ENCODE measurements at places on chromosomes 2 and 18.

- DNase-seq: no peak
Measured at GRCh38 chr2:239814861-239815601, 210.1 kb downstream of the NDUFA10 start.

- peak; percentile 33 for DNase-seq
Measured at GRCh38 chr2:26300234-26300925, 45.6 kb upstream of the SELENOI start.

DNA sequence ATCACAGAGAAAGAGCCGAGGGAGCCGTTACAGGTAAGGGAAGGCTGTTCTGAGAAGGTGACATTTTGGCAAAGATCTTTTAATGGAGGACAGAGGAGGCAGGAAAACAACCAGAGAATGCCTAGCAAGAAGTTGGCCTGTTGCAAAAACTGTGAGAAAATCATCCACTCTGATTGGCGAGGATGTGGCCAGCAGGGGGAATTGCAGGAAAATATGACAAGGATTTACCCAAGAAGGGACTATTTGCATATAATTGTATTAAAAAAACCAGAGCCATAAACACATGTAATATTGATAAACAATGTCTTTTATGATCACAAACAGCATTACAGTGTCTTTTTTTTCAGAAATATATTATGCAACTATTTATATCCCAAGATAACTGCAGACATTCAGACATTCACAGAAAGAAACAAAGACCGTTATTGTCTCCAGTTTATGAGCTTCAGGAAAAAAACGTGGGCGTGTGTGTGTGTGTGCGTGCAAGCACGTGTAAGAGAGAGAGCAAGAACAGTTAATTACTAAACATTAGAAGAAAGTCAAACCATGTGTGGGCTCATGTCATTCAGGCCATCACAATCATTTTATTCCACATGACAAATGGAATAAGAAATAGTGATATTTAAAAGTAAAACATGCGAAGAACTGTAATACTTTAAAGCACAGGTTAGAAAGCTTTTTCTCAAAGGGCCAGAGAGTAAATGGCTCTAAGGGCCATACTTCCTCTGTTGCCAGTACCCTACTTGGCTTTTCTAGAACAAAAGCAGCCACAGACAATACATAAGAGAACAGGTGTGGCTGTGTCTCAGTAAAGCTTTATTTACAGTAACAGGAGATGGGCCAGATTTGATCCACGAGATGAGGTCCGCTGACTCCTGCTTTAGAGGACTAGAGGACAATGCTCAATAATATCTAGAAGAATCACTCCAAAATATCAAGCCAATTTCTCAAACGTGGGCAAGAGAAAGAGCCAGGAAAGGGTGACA is 324.1 kb downstream of the DLGAP1 start:
- DNase-seq: no peak

DNA sequence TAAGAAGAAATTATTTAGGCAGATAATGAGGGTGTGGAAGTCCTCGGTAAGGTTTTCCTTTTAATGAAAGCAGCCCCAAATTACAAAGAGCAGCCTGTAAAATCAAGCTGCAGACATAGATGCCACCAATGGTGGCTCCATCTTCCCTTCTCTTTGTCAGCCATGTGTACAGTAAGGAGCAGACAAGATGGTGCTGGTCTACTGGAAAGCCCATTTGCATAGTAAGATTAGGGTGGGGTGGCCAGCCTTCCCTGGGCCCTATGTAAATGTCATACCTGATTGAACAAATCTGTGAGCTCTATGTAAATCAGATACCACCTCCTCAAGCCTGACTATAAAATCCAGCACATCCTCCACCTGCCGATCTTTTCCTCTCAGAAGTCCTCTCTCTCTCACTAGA is 154.4 kb upstream of the SERTAD2 start:
- no peak for DNase-seq

DNA sequence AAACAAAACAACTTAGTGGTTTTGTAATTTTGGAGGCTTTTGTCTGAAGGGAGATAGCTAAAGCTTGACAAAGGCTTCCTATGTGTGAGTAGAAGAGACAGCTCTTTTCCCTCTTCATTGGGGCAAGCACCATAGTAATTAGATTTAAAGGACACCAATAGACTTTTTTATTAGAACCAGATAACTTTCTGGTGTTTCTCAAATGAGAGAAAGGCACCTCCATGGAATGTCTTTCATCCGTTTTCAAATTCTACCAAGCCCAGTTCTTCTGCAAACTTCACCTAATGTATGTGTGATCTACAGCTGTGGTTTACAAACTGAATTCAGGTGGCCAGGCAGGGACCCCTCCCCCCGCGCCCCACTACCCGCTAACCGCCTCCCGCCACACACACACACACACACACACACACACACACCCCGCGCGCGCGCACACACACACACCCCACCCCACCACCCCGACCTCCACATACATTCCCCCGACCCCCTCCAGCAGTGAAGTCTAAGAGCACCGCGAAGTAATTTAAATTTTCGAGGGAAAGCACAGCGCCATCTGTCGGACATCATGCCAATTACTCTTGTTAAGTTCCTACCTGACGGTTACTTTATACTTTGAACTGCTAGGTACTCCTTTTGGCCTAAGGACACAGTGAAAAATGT is 31.6 kb upstream of the PPP1R1C start:
- peak; percentile 49 for DNase-seq

DNA sequence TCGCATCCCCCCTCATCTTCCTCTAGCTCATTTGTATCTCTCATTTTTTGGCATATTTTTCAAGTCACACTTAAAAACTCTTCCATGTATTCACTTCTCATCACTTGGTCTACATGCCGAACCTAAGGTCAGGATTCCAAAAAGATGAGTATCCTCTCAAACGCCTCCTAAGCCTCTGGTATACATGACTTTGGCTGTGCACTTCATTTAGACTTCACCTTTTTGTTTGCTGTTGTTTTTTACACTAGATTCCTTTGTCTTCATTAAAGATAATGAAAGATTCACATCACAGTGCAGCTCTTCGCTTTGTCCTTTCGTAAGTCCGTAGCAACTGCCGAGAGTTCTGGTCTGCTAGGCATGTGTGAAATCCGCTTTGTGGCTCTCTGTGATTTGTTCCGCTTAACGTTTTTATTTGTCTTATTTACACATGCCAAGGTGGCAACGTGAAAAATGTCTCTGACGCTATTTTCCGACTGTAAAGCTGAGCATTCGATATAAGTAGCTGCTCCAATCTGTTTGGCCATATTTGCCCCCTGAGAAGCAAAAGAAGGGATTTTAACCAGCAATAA is 17.7 kb downstream of the RND3 start:
- no peak for DNase-seq

DNA sequence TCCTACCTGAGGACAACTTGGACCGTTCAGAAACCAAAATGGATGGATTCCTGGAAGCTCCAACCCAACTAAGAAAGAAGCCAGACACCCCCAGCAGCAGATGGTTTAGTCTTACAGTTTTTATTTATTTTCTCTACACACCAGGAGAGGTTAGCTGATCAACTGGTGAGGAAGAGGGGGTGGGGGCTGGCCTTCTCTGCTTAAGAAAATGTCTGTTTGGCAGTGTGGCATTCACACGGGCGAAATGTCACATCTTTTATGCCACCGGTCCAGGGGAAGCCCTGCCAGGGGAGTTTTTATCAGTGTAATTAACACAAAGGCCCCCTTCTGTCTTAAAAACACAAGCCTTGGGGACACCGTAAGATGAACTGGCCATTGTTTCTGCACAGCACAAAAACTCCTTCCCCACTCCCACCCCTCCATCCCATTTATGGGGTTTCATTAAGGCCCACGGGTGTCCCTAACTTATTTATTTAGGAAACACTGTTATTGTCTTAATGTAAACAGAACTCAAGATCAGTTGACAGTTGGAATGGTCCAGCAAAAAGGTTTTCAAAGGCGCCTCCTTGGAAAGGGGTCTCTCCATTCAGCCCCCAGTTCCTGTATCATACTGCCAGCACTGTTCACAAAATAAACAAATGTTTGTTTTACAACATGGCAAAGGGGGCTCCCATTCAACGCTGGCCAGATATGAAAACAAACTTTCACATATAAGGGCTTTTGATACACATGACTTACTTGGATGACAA is 217.0 kb downstream of the C1D start:
- no peak for DNase-seq

DNA sequence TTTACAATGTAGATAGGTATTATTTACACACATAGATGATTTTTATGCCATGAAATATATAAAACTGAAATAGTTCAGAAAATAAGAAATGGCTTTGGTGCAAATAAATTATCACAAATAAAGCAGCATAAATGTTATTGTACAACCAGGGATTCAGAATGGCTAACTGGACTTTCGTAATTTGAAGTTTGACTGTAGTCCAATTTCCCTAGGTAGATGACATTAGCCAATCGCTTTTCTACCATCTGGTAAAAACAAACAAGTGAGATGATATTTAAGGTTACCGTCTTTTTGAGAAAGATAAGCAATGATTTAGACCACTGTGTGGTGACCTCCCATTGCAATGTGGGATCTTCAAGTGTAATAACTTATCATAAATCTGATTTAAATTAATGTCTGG is 400.7 kb downstream of the LRRTM4 start:
- no peak for DNase-seq

- DNase-seq: peak; percentile 60
Measured at GRCh38 chr2:233033672-233034071, 1.2 kb downstream of the NEU2 start.

DNA sequence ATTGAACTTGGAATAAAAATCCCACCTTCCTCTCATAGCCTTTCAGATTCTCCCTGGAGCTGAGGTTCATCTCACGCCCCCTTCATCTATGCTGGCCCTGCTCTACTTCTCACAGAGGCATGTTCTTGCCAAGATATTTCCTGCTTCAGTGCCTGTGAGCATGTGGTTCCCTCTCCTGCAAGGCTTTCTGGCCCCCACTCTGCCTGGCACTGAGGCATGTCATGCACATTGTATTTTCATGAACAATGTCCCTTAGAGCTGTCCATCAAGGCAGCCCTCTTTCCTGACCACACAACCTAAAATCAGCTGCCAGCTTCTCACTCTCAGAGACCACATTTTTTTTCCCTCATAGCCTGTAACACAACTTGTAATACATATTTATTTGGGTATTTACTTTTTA is 18.0 kb upstream of the HK2 start:
- DNase-seq: no peak

DNA sequence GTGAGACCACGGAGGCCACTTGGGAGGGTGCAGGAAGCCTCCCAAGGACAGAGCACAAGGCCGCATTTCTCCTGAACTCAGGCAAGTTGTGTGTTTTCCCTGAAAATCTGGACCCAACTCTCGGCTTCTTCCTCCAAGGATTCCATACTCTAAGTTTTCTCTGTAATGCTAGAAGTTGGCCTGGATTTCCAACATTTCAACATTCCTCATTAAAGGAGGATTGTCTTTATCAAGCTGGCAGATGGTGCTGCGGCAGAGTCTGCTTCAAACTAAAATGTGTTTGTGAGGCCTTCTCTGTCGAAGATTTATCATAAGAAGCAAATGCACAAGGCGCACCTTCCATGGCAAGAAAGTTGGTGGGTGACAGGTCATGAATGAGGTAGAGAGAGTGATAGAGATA is 94.4 kb upstream of the SATB2 start:
- DNase-seq: no peak

- DNase-seq: no peak
Measured at GRCh38 chr2:23681356-23682140, 245.4 kb downstream of the ATAD2B start.

DNA sequence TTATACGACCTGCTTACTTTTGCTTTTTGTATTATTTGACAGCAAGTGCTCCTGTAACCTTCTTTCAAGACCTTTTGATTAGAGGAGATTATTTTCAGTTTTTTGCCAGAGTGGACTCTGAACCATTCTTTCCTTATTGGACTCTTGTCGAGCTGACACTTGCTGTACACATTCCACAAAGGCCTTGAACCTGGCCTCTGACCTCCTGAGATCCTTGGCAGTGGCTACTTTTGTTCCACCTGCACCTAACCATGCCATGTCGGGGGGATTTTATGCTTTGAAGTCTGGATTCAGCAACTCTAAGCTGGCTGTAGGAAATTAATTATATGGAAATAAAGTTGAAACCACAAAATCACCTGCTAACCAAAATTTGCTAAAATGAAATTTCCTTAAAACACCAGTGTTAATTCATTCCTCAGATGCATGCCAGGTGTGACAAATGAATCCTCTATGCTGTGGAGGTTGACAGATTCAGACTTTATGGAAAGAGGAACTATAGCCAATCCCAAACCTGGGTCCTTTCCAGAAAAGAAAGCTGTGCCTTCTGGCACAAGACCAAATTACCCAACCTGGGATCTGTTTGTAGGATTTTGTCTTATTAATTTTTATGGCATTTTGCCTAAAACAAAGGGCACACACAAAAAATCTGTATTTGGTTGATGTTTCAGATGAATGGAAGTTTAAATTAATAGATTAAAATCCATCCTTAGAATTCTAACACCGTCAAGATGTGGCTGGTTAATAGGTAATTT is 110.4 kb downstream of the CDC42EP3 start:
- no peak for DNase-seq

GRCh38 chr2:160367887-160368286 is 125.7 kb downstream of the RBMS1 start:
- DNase-seq: peak; percentile 89

- no peak for DNase-seq
Measured at GRCh38 chr2:175156534-175156933, 11.5 kb downstream of the ATF2 start.

DNA sequence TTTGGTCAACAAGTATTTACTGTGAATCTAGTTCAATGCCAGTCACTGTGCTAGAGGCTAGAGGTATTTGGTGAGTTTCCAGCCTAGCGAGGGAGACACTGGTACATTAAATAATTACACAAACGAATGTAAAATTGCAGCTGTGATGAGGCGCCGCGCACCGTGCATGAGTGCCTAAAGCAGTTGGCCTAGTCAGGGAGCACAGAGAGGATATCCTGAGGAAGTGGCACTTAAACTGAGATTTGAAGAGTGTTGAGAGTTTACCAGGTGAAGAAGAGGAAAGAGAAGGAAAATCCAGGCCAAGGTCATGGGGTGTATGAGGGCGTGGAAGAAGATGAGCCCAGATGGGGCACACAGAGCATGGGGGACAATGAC is 157.6 kb upstream of the NDUFV2 start:
- no peak for DNase-seq

- DNase-seq: peak; percentile 28
Measured at GRCh38 chr2:10538224-10538894, 90.2 kb upstream of the ODC1 start.

DNA sequence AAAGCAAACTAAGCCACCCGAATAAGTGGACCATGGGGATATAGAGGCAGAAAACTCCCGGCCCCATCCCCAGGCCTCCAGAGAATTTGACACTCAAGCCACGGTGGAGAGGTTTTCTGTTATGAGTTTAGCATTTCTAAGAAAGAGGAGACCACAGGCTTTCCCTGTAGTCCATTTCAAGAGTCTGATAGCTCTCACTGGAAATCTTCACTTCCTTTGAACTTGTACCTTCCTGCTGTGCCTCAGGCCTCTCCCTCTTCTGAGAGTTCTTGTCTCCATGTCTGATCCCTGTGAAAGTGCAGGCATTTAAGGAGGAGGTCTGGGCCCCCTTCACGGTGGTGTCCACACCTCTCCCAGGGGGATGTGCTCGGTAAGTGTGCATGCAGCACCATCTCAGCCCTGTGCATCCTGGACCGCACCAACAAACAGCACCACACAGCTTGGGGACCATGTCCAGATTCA is 113.7 kb downstream of the BCL2 start:
- DNase-seq: no peak

- DNase-seq: no peak
Measured at GRCh38 chr2:96945014-96945413, 41.4 kb downstream of the FAM178B start.

All from foreskin fibroblast (primary cell).